NCI-H1930 (cell line): ENCODE measurements at places on chromosomes 4 and X.

DNA sequence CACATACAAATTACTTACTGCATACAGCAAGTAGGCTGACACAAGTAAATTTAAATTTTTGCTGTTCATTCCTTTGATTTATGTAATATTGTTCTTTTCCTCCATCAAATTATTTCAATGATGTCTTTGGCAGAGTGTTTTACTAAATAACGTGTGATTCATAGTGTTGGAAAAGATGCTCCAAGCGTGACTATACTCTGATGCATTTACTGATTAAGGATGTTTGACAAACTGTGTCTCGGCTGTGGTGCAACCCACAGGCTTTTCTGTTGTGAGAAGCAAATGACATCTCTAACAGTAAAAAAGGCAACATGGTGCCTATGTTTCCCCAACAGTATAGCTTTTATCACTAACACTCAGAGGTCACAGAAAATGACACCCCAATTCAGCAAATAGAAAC, 540.9 kb downstream of the PPP4R3C start:
- DNase-seq, result no peak

DNA sequence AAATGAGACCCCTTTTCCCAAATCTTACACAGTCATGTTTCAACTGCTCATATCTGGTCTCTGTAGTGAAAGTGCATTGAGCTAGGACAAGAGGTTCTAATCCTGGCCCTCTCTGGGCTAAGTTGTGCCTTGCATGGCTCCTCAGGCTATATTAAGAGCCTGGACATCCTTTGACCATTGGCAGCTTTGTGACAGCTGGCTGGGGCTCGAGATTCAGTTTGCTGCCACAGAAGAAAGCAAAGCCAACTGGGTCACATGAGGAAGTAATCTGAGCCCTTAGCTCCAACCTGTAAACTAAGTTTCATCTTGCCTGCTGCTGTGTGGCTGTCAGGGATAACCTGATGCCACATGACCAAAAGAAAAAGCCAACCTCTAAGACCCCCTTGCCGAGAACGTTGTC, 51.8 kb upstream of the JADE1 start:
- DNase-seq, result no peak

DNA sequence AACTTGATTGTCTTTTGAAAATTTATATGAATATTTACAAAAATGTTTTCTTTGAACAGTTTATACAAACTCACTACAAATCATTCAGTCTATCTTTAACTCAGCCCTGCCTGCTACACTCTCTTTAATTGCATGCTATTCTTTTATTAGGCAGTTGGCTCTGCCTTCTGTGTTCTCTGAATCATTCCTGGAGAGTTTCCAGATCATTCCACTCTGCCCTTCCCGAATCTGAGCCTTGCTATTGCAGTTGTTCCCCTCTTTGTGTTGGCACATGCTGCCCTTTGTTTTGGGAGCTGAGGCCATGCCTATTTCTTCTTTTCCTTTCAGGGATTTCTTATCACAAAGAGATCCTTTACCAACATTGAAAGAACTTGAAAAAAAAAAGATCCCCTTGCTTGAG, 8.7 kb upstream of the TECRL start:
- no peak for DNase-seq

- DNase-seq, result no peak
Observed at GRCh38 chr4:17780501-17781299, 721 bp downstream of the FAM184B start.

GRCh38 chr4:138677748-138678147, 337.8 kb upstream of the NOCT start:
- DNase-seq, result no peak

GRCh38 chr4:9704551-9705332, 76.7 kb upstream of the DRD5 start:
- no peak for DNase-seq

- DNase-seq, result no peak
Observed at GRCh38 chrX:32948130-32948529, 263.2 kb downstream of the DMD start.

- DNase-seq, result no peak
Observed at GRCh38 chr4:106355193-106355592, 13.4 kb downstream of the GIMD1 start.

DNA sequence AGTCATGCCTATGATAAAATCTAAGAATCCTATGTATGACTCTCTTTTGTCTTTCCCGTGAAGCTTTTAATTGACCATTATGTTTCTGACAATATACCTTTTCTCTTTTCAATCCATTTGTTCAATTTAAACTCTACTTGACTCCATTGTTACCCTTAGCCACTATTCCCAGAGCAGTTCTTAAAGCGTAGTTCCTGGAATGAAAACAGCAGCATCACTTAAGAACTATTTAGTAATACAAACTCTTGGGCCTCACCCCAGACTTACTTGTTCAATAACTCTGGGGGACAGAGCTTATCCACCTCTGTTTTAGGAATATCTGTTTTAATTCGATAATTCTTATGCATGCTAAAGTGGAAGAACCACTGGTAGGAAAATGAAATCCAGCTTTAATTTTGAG, 358.4 kb downstream of the PRR32 start:
- no peak for DNase-seq

DNA sequence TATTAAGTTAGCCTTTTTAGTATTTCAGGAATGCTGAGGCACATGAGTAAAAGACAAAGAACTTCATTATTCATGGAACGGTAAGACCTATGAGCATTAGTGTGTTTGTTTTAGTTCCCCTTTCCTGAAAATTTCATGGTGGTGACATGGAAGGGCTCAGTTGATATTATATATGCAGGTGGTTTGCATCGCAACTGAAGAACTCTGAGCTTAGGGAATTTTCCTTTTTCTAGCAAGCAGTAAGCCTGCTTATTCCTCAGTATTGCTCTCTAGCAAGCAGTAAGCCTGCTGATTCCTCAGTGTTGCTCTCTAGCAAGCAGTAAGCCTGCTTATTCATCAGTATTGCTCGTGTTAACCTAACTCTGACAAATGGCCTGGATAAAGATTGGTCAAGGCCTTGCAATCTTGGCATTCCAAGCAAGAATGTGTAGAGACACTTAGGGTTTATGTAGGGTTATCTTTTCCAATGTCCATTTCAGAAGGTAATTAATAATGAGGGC, 37.7 kb upstream of the MAGEB18 start:
- no peak for DNase-seq

GRCh38 chr4:184662236-184662635, 12.7 kb downstream of the PRIMPOL start:
- no peak for DNase-seq

DNA sequence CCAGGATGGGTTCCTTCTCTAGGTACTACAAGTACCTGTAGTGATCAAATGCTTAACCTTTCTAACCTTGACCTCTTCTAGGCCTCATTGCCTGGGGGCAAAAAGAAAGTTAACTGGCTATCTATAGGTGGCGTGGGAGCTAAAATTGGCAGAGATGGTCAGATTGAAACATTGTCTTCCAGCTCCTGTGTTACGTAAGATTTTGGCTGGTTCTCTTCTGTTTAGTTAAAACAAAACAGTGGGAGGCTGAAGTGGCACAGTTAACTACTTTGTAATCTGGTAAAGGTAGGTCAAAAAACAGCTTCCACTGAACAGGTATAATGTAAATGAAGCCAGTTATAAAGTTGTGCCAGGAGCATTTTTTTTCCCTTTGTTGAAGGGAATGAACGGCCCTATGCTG, 115.2 kb downstream of the MBNL3 start:
- DNase-seq, result no peak

DNA sequence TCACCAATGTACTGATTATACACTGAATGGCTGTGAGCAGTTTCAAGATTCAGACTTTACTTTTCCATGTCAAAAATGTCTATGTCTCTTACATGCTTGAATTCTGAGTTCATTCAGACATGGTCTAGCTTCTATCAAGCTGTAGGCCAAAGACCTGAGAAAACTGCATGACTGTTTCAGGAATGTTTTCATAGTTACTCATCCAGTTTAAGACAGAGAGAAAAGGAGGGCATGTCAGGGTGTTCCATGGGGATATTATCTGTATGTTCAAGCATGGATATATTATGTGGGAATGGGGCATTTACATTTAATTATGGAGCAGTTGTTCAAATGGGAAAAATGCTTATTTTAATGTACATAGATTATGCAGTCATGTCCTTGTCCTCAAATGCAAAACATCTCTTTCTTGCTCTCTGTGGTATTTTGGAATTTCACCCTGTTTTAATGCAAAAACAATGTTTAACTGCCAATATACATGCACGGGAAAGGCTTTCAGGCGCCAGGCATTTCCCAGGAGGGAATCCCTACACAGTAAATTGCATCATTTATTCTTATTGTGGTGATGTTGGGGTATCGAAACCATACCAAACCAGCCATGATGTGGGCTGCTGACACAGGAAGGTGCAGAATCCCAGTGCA, 429.1 kb upstream of the INTU start:
- DNase-seq, result no peak

DNA sequence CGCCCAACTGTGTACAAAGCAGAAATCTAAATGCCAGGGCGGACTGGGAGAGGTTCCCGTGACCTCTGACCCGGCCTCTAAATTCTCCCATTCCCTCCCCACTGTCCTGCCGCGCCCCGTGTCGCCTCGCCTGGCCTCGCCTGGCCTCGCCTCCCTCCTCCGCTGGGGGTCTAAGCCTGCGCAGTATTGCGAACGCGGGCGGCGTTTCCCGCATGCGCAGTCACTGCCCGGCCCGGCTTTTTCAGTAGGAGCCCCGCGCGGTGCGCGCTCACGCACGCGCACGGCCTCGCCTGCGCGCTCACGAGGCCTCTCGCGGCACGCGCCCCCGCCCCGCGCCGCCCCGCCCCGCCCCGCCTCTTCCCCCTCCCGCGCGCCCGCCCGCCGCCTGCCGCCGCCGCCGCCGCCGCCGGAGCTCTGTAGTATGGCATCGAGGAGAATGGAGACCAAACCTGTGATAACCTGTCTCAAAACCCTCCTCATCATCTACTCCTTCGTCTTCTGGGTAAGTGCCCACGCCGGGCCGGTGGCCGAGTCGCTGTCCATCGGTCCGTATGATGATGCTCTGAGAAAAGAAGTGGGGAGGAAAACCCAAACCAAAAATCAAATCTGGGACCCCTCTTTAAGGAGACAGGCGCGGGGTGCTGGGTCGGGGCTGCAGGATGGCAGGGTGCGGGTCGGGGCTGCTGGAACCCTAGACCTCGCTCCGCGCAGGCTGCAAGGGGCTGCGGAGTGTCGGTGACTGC, at the start of gene TSPAN7:
Gene TSPAN7 (plus strand): TSS at position 417 of the 743 bp plus-strand sequence. CDS start 5 bp downstream, at position 422.
- peak; percentile 76 for DNase-seq

- no peak for DNase-seq
Observed at GRCh38 chr4:87017580-87018342, 83.0 kb downstream of the AFF1 start.

DNA sequence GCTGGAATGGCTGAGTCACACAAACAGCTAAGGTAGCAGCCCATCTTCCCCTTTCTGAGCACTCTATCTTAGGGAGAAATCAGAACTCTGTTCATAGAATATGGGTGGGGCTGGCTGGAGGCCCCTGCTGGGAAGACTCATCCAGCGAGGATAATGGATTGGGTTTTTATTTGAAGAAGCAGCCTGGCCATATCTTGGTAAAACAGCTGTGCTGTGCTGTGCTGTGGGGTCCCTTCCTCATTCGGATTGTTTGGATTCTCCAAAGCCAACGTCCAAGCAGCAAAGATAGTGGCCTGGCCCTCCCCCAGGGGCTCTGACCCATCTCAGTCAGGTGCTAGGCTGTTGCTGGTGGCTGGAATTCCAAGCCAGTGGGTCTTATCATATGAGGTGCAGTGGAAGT, 63.8 kb downstream of the ZNF718 start:
- no peak for DNase-seq

- no peak for DNase-seq
Observed at GRCh38 chr4:12881945-12882584, 602.1 kb downstream of the RAB28 start.

GRCh38 chr4:110085131-110085530, 113.3 kb downstream of the ELOVL6 start:
- DNase-seq, result no peak

DNA sequence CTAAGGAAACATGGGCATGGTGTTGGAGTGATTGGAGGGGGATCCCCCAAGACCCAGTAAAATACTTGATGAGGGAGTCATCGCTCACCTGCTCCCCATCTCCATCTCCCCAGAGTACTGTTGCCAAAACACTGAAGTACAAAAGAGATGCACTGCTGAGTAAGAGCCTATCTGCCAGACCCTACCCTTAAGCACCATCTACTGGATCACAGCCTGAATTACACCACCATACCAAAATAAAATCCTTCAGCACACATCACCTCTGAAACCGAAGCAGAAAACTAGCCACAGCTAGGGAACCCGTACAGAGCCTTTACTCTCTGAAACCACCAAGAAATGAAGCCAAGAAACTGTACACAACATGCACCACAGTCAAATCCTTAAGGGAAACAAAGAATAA, 466.3 kb upstream of the ACTRT1 start:
- no peak for DNase-seq

GRCh38 chr4:139700568-139700967, 34.9 kb downstream of the MGST2 start:
- no peak for DNase-seq
